ENCODE measurements at places on chromosomes 7 and 10.

- DNase-seq = no peak
Observed at GRCh38 chr10:123068087-123068853, 59.5 kb downstream of the ACADSB start.

GRCh38 chr10:29600067-29600466 lies 34.7 kb downstream of the SVIL start:
- DNase-seq = no peak

GRCh38 chr7:33334349-33334748 lies 205.0 kb downstream of the BBS9 start:
- DNase-seq = peak; percentile 21

- DNase-seq = no peak
Observed at GRCh38 chr10:12934777-12935176, 66.7 kb downstream of the CCDC3 start.

DNA sequence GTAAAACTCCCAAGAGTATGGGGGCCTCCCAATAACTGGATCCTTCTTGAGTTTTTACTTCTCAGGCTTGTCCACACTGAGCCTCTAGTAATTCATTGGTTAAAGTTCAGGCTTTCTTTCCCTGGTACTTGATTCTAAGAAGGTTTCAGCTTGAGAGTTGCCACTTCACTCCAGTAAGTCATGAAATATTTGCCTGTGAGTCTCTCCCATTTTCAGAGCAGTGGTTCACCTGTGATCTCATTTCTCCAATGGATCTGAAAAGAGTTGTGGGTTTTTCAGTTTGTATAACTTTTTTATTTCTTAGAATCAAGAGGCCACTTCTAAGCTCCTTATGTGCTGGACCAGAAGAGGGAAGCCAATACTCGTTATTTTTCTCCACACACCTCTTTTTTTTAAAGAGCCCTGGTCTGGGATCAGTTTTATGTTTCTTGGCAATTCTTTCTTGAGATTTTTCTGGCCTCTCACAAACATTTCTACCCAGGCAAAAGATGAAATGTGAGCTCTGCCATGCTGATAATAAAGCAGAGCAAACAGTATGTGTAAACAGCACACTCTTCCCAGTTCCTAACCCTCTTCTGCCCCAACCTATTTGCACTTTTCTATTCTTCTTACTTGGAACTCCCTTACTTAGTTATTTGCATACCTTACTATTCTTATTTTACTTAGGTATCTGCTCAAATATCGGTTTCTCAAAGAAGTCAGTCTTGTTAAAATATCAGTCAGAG lies 983.4 kb downstream of the CCSER2 start:
- no peak for DNase-seq

- no peak for DNase-seq
Observed at GRCh38 chr10:75547391-75548298, 116.2 kb downstream of the LRMDA start.

DNA sequence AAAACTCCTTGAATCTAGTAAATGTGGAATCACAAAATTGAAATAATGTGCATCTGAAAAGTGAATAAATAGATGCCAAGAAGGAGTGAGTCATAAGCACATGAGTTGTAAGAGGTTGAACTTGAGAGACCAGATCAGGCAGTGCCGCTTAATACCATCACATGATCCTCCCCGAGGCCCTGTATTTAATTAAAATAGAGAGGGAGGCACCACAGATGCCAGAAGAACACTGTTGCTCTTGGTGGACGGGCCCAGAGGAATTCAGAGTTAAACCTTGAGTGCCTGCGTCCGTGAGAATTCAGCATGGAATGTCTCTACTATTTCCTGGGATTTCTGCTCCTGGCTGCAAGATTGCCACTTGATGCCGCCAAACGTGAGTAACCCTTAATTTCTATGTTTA lies at the start of gene GPNMB:
Gene GPNMB, plus strand, starts transcription at position 221 of the 400 bp plus-strand sequence. Its CDS starts 83 bp downstream, at position 304.
- no peak for DNase-seq

DNA sequence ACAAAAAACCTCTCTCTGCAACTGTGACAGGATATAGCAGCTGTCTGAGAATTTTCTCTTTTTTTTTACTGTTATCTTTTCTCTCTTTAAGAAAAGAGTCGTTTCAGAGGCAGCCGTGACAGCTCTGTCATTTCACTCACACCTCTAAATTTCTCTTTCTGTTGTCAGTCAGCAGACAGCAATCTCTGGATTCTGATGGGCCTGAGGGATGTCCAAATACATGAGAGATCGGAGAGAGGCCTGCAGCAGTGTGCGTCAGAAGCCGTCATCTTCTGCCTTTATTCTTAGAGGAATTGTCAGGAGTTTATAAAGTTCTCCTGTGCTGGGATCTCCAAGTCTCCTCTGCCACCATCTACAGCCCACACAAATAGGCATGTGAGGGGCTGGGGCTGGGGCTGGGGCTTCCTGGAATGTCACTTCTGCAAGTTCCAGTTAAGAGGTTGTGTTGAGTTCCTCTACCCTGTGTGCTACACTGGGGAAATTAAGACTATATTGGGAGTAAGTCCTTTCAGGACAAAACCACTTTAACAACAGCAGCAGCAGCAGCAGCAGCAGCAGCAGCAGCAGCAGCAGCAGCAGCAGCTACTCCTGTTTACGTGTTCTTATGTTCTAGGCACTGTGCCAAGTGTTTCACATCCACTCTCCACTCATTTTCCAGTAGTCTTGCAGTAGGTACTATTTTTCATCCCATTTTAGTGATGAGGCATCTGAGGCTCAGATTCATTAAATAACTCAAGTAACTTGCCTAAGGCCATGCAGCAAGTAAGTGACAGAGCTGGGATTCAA lies 541.3 kb downstream of the LRMDA start:
- DNase-seq = no peak

- no peak for DNase-seq
Observed at GRCh38 chr10:31762316-31762715, 166.3 kb downstream of the ARHGAP12 start.

DNA sequence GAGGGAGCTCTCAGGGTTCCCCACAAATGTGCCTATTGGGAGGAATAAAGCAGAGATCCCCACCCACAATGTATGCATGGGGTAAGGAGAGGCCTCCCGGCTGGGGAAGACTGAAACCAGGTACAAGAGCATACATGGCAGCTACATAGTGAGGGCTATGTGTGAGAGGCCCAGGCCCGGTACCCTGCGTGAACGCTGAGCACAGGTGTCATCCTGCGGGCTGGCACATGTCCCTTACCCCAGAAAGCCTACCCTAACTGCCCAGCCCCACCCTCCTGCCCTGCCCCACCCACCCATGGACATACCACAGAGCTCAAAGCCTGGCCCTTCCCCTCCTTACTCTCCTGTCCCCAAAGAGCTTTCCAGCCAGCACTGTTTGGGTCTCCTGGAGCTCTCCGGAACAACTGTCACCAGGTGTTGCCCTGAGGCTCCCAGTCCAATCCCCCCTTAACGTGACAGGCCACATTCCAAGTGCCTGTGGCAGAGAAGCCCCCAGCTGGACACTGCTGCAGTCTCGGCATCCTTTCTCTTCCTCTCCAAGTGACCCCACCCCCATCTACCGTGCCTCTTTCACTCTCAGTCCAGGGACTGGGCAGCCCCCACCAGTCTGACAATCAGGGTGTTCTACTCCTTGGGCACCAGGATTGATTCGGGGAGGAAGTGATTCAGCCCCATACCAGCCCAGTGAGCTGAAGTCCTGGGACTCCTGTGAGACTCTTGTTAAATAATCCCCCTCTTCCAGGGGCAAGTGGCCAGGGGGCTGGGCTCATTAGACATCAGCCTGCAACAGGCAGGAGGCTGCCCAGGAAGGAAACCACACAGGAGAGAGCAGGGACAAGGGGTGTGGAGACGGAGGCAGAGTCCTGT lies 19.6 kb downstream of the GRID1 start:
- no peak for DNase-seq

DNA sequence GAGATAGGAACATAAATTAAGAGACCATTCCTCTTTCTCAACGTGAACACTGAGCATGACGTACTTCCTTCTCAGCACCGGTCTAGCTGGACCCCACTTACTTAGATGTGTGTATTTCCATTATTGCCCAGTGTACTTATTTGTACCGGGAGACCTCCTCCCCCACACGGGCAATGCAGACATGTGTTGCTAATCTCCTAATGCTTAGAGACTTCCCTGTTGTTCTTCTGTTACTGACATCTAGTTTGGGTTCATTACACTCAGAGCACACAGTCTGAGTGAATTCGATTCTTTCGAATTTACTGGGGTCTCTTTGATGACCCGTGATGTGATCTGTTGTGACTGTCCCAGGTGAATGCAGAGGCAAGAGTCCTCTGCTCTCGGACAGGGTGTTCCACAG lies 260.0 kb downstream of the MAD1L1 start:
- no peak for DNase-seq
